ENCODE measurements at places on chromosomes 3 and 15. TPM values are rescaled to one million over a fixed set of nuclear protein-coding genes. Genes with fewer than 3 reads are reported as not detected.

LDHAL6B gene
- not detected for total RNA-seq

PPM1L gene
- total RNA-seq = 0.55 TPM

CFAP100 gene
- not detected for total RNA-seq

GRM7 gene
- total RNA-seq = not detected

RAB43 gene
- total RNA-seq = 2.8 TPM

SI gene
- total RNA-seq = not detected

SCAANT1 gene
- not detected for total RNA-seq

MEIS2 gene
- total RNA-seq = 9.7 TPM

ZNF774 gene
- total RNA-seq = 0.78 TPM

RASL12 gene
- 0.12 TPM for total RNA-seq

COL6A5 gene
- not detected for total RNA-seq

ZNF385D gene
- not detected for total RNA-seq

RBP2 gene
- total RNA-seq = not detected

TM4SF18 gene
- 27.6 TPM for total RNA-seq

STAC gene
- 2.4 TPM for total RNA-seq

ANKRD63 gene
- total RNA-seq = not detected

RTP1 gene
- total RNA-seq = not detected

KBTBD13 gene
- not detected for total RNA-seq

UROC1 gene
- total RNA-seq = not detected

OXNAD1 gene
- 7.8 TPM for total RNA-seq

CPN2 gene
- total RNA-seq = not detected

SLC9C1 gene
- total RNA-seq = not detected

OR4M2 gene
- not detected for total RNA-seq

NDUFB4 gene
- total RNA-seq = 214 TPM

UNC13C gene
- total RNA-seq = not detected

DYNLT2B gene
- total RNA-seq = 29.0 TPM

BLM gene
- 14.8 TPM for total RNA-seq

MAP1A gene
- 0.96 TPM for total RNA-seq

HRG gene
- total RNA-seq = not detected

Measured in A549 treated with RU486 at 1 μM for 4 hours (cell line).